ENCODE measurements at places on chromosomes 11 and 22.

DNA sequence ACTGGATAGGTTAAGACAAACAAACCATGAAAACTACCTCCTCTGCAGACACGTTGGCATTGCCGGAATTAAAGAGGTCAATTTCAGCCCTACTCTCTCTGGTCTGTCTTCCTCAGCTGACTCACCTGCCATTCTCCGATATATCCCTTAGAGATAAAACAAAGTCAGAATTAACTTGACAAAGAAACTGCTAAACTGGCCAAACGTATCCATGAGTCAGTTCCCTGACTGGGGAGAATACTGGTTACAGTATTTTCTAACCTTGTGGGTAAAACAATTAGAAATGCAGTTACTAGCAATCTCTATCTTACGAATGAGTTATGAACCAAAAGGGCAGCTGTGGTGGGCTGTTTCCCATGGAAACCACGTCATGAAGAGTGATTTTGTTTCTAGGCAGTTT lies 96.2 kb downstream of the RDX start:
- DNase-seq = no peak

DNA sequence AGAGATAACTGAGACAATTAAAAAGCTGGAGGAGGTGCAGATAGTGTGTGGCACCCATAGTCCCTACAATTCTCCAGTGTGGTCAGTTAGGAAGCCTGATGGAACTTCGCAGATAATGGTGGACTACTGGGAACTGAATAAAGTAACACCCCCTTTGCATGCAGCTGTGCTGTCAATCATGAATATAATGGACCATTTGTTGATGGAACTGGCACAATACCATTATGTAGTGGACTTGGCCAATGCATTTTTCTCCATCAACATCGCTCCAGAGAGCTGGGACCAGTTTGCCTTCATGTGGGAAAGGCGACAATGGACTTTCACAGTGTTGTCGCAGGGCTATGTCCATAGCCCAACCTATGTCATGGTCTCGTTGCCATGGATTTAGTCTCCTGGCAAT lies 324.2 kb downstream of the TMEM135 start:
- no peak for DNase-seq

DNA sequence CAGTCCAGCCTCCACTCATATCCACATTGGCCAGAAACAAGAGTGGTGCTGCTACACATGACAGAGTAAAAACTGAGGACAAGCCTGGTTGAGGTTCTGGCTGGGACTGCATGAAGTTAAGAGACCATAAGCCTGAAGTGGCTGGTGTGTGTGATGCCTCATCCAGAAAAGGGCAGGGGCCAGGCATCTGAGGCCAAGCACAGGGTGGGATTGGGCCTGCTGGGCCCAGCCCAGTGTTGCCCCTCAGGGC lies 25.3 kb downstream of the ARVCF start:
- DNase-seq = no peak

DNA sequence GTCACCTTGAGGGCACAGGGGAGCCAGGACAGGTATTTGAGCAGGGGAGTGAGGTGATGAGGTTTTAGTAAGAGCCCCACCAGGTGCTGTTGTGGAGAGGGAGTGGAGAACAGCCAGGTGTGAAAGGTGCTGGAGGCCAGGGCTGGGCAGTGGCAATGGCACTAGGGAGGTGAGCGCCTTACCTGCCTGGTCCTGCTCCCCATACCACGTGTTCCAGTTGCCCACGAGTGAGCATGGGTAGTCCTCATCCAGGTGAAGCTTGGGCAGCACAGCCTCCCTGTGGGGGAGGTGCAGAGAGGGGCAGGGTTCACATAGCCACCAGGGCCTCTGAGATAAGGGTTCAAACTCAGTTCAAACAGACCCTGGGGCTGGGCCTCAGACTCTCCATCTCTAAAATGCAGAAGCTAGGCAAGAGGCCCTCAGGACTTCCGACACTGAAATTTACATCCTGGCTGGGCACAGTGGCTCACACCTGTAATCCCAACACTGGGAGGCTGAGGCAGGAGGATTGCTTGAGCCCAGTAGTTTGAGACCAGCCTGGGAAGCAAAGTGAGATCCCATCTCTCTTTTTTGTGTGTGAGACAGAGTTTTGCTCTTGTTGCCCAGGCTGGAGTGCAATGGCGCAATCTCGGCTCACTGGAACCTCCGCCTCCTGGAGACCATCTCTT lies 11.8 kb downstream of the NIPSNAP1 start:
- no peak for DNase-seq

GRCh38 chr22:42459287-42460063 lies 27.3 kb upstream of the NFAM1 start:
- DNase-seq = no peak

- DNase-seq = no peak
Observed at GRCh38 chr22:31140746-31141145, 438 bp upstream of the PLA2G3 start.

GRCh38 chr22:17921871-17922821 lies 102.2 kb downstream of the MICAL3 start:
- no peak for DNase-seq

GRCh38 chr11:120441592-120441991 lies 70.0 kb upstream of the GRIK4 start:
- DNase-seq = no peak

DNA sequence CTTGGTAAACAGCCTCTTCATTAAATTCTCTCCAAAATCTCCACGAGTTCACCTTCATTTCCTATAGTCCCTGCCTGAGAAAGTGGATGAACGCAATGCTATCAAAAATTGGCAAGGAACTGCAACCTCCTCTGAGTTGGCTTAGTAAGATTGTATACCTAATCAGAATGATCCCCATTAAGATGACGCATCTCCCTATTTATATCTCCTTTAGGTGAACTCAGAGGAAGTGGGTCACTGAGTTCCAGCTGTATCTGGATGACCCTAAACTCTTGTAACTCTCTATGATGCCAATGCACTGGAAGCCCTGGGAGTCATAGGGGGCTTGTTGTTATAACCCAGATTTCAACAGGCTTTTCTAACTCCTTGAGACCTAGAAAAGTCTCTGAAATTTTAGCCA lies 48.2 kb downstream of the OR10A6 start:
- DNase-seq = no peak

GRCh38 chr11:12824281-12825041 lies 150.2 kb downstream of the TEAD1 start:
- no peak for DNase-seq

DNA sequence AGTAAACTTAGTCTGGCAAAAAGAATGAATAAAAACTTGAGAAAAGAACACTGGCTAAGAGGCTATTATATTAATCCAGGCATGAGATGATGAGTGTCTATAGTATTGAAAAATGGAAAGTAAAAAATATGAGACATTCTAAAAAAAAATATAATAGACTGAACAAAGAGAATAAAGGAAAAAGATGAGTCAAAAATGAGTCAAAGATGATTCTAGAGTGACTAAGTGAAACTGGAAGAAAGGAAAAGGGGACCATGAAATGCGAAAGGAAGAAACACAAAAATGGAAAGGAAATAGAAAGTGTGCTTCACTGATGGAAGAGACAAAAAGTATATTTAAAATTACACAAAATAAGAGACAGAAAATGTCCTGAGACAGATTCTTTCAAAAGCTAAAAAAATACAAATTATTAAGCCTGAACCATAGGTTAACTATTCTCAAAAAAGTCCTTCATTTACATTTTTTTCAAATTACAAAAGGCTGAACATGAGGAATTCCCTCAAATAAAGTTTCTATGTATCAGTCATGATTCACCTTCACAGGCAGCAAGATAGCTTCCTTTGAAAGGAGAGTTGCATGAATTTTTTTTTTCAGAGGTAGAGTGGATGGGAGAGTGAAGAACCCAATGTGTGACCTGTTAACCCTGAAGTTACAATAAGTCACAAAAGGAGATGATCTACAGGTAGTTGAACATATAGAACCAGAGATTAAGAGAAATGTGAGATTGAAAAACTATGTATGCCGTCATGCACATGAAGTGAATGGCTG lies 75.2 kb downstream of the EIF3M start:
- no peak for DNase-seq

- no peak for DNase-seq
Observed at GRCh38 chr11:42085736-42086135, 626.3 kb upstream of the LRRC4C start.

GRCh38 chr11:42593441-42593840 lies 718.4 kb upstream of the API5 start:
- no peak for DNase-seq

GRCh38 chr11:24344222-24344621 lies 152.6 kb upstream of the LUZP2 start:
- no peak for DNase-seq
